MCF 10A (cell line): ENCODE measurements at places on chromosomes 5 and 9. TPM values are rescaled to one million over a fixed set of nuclear protein-coding genes. Genes with fewer than 3 reads are reported as not detected.

The DMGDH gene
- 9.2 and 14.7 TPM in 2 replicates for total RNA-seq

The PCDHB12 gene
- total RNA-seq, result 1.6 and 2.3 TPM in 2 replicates

GRCh38 chr9:109411798-109412352 lies 86.2 kb downstream of the PTPN3 start:
- peak; percentile 8 for DNase-seq

The TCOF1 gene
- 68.4 and 83.5 TPM in 2 replicates for total RNA-seq

The SLC34A1 gene
- not detected in 2 replicates for total RNA-seq

DNA sequence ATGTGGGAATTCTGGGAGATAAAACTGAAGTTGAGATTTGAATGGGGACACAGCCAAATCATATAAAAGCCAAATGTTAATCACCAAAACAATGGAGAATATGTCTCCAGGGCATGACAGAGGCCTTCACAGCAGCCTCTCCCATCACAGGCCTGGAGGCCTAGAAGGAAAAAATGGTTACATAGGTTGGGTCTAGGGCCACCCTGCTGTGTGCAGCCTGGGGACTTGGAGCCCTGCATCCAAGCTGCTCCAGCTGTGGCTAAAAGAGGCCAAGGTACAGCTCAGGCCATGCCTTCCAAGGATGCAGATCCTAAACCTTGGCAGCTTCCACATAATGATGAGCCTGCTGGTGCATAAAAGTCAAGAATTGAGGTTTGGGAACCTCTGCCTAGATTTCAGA lies 85.1 kb downstream of the JAKMIP2 start:
- DNase-seq, result no peak

The CDKN2B-AS1 gene
- not detected in 2 replicates for total RNA-seq
